ENCODE measurements at places on chromosomes 2 and 18.

GRCh38 chr2:237413777-237414661 is at the start of gene COL6A3:
Gene COL6A3 (minus strand): TSS chr2:237414164. CDS start chr2:237396817, 17,347 bp downstream.
- peak; percentile 99 for DNase-seq

DNA sequence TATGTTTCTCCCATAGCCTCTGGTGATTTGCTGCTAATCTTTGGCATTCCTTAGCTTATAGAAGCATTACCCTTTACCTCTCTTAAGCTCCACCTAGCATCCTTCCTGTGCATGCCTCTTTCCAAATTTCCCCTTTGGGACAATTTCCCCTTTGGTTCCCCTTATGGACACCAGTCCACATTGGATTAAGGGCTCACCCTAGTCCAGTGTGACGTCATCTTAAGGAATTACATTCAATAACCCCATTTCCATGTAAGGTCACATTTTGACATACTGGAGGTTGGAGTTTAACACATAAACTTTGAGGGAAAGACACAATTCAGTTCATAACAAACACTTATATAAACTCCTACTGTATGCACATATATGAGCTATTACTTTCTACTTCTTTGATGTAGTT is 916.6 kb downstream of the SLC4A3 start:
- no peak for DNase-seq

- no peak for DNase-seq
Observed at GRCh38 chr18:25349926-25350487, 2.0 kb downstream of the ZNF521 start.

- DNase-seq, result no peak
Observed at GRCh38 chr2:135198481-135198880, 146.4 kb downstream of the RAB3GAP1 start.

- DNase-seq, result no peak
Observed at GRCh38 chr2:66456183-66457041, 21.5 kb downstream of the MEIS1 start.

DNA sequence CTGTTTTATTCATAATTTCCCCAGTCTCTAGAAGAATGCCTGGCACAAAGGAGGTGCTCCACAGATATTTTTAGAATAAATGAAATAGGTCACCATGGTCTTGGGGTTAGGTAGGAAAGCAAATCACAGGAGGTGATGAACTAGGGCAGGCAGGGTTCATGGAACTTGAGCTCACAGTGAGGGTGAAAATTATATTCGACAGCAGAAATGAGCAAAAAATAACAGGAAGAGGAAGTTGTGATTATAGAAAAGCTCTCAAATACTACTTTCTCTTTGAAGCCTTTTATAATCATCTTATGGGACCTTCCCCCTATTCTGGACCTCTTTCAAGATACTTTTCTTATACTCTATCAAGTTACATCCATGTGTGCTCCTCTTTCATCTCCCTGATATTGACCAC is 4.5 kb upstream of the CREB1 start:
- DNase-seq, result no peak

Data from fibroblast of gingiva (primary cell).